Left lobe of liver (tissue), 2 donors: ENCODE measurements at places on chromosomes 3 and 15. TPM values are rescaled to one million over a fixed set of nuclear protein-coding genes. Genes with fewer than 3 reads are reported as not detected.

DNA sequence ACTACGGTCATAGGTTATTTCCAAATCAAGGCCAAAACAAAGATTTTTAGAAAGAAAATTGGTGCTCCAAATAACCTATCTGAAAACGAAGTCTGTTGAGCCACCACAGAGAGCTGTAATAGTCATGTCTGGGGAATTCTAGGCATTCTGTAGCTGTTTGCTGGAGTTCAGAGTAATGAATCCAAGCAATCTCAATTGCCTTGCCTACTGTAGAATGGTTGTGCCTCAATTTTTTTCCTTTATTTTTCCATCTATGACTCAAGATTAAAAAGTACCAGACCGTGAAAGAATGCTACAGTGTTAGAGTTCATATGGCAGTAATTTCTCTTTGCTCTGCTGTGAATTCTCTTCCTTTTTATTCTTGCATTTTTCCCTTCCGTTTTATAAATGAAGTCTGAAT, 1007.2 kb upstream of the ALCAM start:
- no peak for DNase-seq

- DNase-seq: no peak
These were observed at the start of gene LOXL1 for GRCh38 chr15:73926219-73927002. Gene LOXL1 (plus strand): TSS chr15:73926462. CDS start chr15:73926784, 322 bp downstream.

Gene PTX3
- 0.23 TPM for total RNA-seq

Gene GPD1L
- total RNA-seq: 2.4 TPM

DNA sequence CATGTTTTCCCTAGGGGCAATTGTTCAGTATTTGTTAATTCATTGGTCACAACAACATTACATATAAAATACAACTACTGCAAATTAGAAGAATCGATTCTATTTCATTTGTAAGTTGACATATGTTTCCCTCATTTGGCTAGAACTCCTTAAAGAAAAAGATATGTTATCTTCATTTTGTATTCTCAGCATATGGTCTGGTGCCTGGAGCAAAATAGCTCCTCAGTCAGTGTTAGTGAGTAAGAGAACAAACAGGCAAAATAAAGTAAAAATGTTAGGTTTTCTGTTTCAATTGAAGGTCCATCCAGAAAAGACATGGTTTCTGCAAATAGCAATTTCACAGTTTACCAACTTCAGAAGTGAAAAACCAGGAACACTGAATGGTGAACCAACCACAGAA, 1343.1 kb downstream of the ROBO1 start:
- no peak for DNase-seq

Gene SLC27A2
- 153 TPM for total RNA-seq

- no peak for DNase-seq
These were observed 346.6 kb downstream of the MFSD1 start for GRCh38 chr3:159148466-159148865.

Gene ARNT2
- 0.45 TPM for total RNA-seq

DNA sequence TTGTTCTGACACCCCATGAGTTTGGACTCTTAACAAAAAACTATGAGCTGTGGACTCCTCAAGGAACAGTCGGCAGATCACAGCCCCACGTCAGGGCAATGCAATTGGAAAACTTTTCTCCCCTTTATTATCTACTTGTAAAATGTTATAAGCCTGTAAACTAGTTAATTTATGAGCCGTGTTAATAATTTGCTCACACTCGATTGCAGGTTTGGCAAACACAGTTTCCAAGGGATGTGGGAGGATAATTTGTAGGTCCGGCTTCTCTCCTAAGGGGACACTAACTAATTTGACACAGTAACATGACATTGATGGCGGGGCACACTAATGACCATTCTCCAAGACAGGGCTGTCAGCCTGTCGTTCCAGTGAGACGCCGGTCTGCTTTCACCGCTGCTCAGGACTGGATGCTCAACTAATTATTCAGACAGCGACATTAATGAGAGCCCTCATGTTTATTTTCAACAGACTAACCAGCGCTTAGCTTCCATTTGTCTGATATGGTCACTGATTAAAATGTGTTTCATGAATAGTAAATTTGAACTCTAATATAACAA, 222.1 kb downstream of the FOXP1 start:
- no peak for DNase-seq

GRCh38 chr3:135393159-135393558, 572.4 kb upstream of the PPP2R3A start:
- DNase-seq: no peak

GRCh38 chr3:20458994-20459716, 273.1 kb upstream of the SGO1 start:
- no peak for DNase-seq

Gene FGF7
- 0.30 TPM for total RNA-seq

DNA sequence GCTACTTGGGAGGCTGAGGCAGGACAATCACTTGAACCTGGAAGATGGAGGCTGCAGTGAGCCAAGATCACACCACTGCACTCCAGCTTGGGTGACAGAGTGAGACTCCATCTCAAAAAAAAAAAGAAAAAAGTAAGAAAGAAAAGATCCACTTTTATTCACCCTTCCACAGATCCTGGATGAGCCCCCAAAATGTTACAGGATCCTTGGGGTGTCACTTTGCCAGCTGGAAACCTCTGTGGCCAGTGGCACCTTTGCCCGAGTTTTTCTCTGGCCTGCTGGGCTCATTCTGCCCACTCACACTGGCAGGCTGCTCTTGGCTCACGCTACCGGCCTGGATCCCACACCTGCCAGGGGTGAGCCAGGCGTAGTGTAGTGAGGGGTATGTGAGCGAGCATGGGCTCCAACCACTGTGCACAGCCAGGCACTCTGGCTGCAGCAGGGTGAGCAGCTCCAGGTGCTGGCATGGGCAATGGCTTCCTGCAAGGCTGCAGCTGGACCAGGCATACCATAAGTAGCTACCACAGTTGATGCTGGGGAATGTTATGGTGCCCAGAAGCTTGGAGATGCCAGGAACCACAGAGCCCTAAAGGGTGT, 57.8 kb upstream of the C15orf39 start:
- DNase-seq: no peak

GRCh38 chr3:62981962-62982361, 106.7 kb upstream of the CADPS start:
- DNase-seq: no peak

GRCh38 chr3:105328338-105328730, 38.4 kb upstream of the ALCAM start:
- DNase-seq: no peak

DNA sequence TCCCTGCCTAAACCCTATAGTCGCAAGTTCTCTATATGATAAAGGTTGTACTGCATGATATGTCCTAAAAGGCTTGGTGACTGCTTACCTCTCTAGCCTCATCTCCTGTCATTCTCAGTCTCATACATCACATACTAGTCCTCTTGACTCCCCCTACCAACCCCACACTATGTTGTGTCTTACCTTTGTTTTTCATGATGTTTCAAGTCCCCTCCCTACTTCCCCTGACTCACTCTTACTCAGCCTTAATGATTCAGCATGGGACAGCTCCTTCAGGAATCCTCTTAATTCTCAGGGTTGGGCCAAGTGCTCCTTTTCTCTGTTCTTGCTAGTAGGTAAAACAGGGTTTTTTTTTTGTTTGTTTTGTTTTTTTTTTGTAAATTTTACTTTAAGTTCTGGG, 49.6 kb downstream of the SLMAP start:
- DNase-seq: no peak

GRCh38 chr15:39898317-39898716, 21.7 kb downstream of the GPR176 start:
- DNase-seq: no peak
